ENCODE measurements at places on chromosomes 2 and 18.

GRCh38 chr2:1593371-1594122 lies 150.8 kb downstream of the PXDN start:
- no peak for DNase-seq

GRCh38 chr2:241545106-241545505 lies 13.4 kb upstream of the BOK start:
- no peak for DNase-seq

DNA sequence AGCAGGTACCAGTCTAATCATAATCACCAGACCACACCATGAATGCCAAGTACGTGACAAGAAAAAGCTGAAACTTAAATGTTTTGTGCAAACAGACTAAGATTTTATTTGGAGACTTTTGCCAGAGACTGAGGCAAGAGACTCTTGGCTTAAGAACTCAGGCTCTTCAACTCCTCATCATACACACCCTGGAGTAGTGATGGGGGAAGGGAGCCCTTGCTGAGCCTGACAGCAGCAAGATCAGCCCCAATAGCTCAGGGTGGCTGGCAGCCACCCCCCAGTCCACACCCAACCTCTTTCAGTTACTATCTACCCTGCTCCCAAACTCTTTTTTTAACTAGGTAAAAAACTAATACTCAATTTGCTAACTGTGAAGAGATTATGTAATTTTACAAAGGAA lies 114.8 kb downstream of the CCBE1 start:
- DNase-seq: no peak

DNA sequence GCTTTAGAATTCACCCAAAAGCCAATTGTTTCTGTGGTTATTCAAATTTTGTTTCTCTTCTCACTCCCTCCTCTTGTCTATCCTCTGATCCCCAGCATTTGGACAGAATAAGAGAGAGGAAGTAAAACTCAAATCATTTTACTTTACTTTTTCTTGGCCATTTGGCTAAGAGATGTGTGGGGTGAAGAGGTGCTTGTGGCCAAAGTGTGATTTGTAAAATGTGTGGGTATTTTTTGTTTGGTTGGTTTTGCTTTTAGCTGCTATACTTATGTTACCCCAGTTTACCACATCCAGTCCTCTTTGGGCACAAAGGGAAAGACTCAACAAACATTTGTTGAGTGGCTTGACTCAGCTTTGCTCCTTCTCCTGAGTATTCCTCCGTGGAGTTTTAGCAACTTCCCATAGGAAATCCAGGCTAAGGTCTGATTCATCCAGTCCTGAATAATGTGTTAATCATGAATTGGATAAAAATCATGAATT lies 109.1 kb upstream of the CYP1B1 start:
- DNase-seq: no peak

GRCh38 chr2:108034843-108035242 lies 48.5 kb downstream of the SLC5A7 start:
- no peak for DNase-seq

DNA sequence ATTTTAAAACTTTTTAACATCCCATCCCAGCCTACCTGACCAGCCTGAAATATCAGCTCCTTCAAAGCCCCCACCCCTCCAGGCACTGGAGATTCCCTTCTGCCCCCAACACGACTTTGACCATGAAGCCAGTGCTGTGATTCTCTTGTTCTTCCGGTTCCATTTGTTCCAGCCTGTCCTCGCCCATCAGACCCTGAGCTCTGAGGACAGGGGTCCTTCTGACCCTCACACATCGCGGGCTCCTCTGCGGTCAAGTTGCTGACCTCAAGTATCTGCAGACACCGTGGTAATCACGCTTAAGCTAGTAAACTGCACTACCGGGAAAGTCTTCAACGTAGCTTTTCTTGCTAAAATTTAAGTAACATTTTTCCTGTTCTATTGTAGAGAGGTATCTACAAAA lies 282.2 kb upstream of the SALL3 start:
- no peak for DNase-seq

GRCh38 chr2:172208791-172209325 lies 106.2 kb upstream of the DLX2 start:
- no peak for DNase-seq

GRCh38 chr2:222641336-222641735 lies 14.6 kb downstream of the FARSB start:
- no peak for DNase-seq

DNA sequence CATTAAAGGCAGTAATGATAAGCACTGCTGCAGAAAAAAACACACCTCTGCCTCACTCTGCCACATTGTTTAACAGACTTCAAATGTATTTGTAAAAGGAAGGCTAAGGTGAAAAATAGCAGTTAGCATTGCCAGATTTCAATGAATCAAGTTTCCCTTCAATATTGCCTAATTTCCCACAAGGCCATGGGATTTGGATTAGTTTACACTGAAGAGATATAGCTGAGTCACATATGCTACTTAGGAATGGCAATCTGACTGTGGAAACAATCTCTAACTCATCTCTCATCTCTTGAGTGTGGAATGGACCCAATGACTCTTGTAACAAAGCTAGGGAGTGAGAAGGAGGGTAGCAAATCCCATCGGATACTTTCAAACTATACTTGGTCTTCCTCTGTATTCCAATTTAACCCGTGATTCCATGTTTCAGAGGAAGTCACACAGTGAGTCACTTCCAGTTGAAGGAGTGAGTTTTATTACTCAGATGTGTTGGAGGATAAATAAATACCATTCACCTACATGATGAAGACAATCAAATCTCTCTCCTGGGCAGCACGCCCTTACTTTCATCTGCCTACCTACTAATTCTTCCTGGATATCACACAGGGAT lies 5.1 kb downstream of the B4GALT6 start:
- DNase-seq: no peak

- no peak for DNase-seq
Measured at GRCh38 chr2:155663265-155663664, 669.3 kb downstream of the NR4A2 start.

DNA sequence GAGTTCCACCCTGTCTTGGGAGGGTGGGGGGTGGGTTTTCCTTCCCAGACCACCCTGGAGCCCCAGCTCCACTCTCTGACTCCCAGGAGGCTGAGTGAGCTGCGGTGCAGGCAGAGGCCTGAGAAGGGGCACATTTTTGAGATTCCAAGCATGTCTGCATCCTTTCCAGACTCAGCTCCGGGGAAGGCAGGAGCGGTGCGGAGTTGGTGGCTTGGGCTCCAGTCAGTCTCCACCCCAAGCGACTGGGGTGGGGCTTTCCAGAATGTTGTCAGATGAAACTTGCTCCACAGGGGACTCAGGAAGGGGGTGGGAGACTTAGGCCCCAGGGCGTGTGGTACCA lies 44.2 kb upstream of the HS6ST1 start:
- no peak for DNase-seq

- no peak for DNase-seq
Measured at GRCh38 chr2:204441316-204441715, 104.0 kb upstream of the PARD3B start.

DNA sequence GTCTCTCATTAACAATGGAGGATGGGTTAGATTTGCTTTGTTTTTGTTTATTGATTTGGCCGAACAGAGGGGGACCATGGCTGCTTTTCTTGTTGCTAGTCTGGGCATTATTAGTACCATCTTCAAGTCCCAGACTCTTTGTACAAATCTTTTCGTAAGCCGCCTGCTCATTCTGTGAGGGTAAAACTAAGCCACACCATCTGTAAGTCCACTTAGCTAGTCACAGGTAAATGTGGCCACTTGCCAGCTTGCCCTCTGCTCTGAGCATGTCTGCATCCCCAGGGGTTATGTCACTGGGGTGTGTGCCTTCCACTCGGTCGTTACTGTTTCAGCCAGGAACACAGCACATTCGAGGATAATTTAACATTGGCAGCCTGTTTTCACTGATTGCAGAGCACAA lies 85.6 kb downstream of the SMIM21 start:
- no peak for DNase-seq

DNA sequence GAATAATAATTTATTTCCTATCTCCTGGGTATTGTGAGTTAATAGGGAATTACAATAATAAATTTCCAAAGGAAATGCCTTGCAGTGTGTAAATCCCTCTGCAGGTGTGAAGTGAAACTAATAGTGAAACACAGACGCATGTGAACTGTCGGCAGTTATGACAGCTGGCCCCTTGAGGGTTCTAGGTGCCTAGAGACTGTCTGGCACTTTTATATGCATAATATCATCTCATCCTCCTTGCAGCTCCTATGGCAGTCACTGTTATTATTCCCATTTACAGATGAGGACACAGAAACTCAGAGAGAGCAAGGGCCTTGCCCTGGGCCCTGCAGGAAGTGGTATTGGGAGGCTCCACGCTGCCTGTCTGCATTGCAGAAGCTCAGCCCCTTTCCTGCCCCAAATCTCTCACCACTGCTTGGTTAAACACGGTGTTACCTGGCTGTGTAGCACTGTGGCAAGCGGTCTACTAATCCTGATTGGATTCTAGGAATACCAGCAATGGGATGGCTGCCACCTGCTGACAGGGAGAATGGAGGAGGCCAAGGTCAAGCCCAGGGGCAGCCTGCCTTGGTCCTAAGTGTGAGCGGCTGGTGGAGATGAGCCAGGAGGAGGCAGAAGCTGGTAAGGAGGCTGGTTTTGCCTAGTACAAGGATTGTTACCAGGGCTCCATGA lies 32.8 kb upstream of the ACKR3 start:
- no peak for DNase-seq

DNA sequence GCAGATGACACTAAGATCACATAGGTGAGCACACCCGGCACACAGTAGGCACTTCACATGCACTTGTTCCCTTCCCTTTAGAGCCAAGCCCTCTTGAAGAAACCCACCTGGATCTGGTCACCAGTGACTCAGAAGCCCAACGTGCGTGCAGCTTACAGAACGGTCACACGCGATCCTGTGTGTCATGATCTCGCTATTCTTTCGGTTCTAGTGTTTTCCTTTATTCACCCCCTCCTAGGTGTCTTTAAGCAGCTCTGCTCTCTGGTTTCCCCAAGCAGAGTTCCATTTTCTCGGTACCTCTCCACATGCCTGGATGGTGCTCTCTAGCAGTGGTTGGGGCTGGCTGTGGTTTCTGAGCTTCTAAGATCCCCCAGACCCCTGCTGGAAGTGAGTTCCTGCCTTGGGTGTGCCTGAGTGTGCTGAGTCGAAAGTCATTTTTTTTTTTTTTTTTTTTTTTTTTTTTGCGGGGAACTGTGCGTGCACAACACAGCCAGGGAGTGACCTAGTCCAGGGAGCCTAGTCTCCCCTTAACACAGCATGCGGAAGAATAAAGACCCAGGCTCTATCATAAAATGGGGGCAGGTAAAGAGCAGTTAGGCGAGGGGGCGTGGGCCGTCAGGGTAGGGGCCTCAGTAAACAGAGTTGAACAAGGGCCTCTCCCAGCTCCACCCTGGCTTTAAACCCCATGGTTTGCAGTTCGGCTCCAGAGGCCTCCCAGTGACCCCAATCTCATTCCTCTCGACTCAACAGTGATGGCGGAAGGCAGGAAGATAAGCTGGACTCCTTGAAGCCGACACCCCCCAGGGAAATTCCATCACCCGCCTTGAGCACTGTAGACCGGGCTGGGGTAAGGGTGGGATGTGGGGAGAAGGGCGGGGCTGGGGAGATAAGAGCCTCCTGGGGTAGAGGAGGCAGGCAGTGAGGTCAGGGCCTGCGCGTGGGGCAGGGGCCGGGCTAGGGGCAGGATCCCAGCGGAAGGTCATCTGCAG lies 29.8 kb upstream of the DNMT3A start:
- DNase-seq: no peak

DNA sequence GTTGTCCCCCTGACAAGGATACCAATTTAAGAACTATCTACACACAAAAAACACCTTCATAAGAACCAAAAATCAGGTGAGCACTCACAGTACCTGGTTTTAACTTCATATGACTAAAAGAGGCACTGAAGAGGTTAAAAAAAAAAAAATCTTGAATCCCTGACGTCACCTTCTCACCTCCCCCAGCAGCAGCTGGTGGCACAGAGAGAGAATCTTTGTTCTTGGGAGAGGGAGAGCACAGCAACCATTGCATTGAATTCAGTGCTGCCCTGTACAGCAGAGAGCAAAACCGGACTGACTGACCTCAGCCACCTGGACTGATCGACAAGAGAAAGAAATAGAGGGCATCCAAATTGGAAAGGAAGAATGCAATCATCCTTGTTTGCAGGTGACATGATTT lies 566.0 kb downstream of the TMX3 start:
- DNase-seq: no peak

DNA sequence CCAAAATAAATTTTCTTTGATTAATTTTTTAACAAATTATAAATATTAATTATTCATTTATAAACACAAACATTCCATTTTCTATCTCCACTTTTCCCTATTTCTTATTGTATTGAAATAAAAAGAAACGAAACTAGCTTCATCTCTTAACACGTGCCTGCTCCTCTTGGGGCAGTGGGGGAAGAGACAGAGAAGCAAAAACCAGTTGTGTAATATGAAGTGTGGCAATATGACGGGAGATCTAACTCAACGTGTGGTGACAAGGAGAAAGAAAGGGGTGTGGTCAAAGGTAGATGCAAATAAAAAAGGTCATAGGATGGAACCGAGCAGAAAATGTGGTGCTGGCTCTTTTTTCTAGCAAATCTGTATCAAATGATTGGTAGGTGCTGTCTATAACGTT lies 106.9 kb upstream of the SLC8A1 start:
- no peak for DNase-seq

DNA sequence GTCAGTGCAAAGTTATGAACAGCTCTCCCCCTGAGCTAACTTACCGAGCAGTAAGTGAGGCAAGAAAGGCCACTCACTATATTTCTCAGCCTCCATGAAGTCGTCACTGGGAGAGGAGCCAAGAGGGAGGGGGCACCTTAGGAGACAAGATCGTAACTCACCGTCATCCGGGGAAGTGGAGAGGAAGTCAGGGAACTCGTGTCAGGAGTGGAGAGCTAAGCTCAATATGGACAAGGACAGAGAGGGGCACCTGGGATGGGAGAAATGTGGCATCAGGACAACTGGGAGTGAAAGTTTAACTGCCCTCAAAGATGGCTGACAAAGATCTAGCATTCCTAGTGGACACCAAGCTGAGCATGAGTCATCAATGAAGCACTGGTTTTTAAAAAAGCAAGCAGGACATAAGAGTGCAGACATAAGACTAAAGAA lies 37.1 kb downstream of the BCL11A start:
- DNase-seq: no peak

DNA sequence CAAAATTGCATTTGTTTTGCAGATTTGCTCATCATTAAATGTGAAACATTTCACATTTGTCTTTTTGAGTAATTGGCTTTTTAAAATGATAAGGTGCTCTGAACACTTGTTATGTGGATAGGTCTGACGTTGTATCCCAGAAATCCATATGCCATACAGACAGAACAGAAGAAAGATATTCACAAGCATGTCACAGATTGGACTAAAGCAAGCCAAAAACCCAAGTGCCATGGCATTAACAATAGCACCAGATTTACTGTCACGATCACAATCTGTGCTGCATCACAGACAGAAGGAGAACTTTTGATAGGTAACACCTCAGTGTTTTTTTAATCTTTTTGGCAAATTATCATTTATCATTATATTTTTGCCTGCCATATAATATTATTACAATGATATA lies 272.6 kb downstream of the ARHGAP15 start:
- no peak for DNase-seq

- no peak for DNase-seq
Measured at GRCh38 chr2:14255135-14255820, 377.2 kb upstream of the LRATD1 start.
